ENCODE measurements at places on chromosomes 11 and 22.
A peak's percentile ranks its signal among the peaks of the same experiment; 100 is the strongest.

DNA sequence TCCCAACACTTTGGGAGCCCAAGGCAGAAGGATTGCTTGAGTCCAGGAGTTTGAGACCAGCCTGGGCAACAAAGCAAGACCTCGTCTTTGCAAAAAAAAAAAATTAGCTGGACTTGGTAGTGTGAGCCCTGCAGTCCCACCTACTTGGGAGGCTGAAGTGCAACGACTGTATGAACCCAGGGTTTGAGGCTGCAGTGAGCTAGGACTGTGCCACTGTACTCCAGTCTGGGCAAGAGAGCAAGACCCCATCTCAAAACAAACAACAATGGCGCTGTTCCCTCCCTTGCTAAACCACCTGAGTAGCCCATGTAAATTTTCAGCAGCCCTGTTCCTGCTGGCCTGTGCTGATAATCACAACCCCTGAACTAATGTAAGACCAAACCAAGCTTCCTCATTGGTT, 3.1 kb downstream of the LAMTOR1 start:
- peaks cover 52% of the 10 kb centered on the region for H3K36me3 ChIP-seq
- no peaks in the 10 kb centered on the region for H3K27me3 ChIP-seq
- H3K27ac ChIP-seq, result peak overlapping the region; percentile 71
- DNase-seq, result no peak

DNA sequence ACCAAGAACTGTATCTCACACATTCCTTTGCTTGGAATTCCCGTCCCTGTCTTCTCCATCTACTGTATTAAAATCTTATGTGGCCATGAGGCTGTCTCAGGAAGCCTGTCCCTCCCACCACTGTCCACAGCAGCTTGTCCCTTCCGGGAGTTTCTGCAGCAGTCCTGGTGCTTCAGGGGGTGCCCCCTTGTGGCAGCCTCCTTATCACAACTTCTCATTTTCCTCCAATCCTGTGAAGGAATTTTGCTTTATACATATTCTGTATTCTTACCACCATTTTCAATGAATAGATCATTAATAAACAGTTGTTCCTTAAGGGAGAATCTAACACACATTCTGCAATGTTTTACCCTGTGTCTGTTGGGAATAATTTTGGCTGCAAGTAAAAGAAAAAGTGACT, 220.4 kb upstream of the RAG2 start:
- no peaks in the 10 kb centered on the region for H3K4me1 ChIP-seq
- H3K27ac ChIP-seq, result no peak overlapping the region
- DNase-seq, result no peak
- no peak overlapping the region for H3K4me3 ChIP-seq
- H3K27me3 ChIP-seq, result no peaks in the 10 kb centered on the region
- no peaks in the 10 kb centered on the region for H3K36me3 ChIP-seq

- peaks cover 3% of the 10 kb centered on the region for H3K36me3 ChIP-seq
- no peak for DNase-seq
- no peak overlapping the region for H3K27ac ChIP-seq
- H3K4me1 ChIP-seq, result no peaks in the 10 kb centered on the region
Observed at GRCh38 chr11:94832604-94833235, 64.6 kb downstream of the AMOTL1 start.

- no peak overlapping the region for H3K27ac ChIP-seq
- peaks cover 18% of the 10 kb centered on the region for H3K4me1 ChIP-seq
- no peak overlapping the region for H3K4me3 ChIP-seq
Observed at GRCh38 chr11:6530848-6531247, 33.8 kb downstream of the DNHD1 start.

DNA sequence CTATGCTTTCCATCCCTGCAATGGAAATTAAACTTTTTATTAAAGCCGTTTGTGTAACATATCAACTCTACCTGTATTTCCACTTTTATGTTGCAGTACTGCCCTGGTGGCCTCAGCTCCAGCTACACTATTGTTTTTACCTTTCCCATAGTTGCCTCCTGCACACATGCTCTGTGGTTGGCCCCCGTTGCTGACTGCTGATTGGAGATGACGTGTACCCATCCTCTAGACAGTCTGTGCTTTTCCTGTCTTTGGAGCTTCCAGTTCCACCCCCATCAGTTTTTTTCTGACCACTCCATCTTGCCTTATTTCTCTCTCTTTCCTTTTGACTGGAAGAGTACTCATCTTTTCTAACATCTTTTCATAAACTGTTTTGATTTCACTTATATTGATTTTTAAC, 123.8 kb downstream of the TEAD1 start:
- no peak overlapping the region for H3K4me3 ChIP-seq
- H3K4me1 ChIP-seq, result no peaks in the 10 kb centered on the region
- no peak overlapping the region for H3K27ac ChIP-seq
- DNase-seq, result no peak

- no peaks in the 10 kb centered on the region for H3K36me3 ChIP-seq
- no peak for DNase-seq
- H3K27me3 ChIP-seq, result no peaks in the 10 kb centered on the region
- no peaks in the 10 kb centered on the region for H3K4me1 ChIP-seq
Observed at GRCh38 chr11:15970506-15971214, 385.7 kb downstream of the SOX6 start.

- H3K4me3 ChIP-seq, result no peak overlapping the region
- H3K36me3 ChIP-seq, result no peaks in the 10 kb centered on the region
- H3K4me1 ChIP-seq, result no peaks in the 10 kb centered on the region
- DNase-seq, result no peak
Observed at GRCh38 chr11:44923115-44923514, 27.6 kb downstream of the TP53I11 start.

GRCh38 chr11:22879630-22880029, 19.4 kb upstream of the CCDC179 start:
- no peak overlapping the region for H3K27ac ChIP-seq
- H3K4me1 ChIP-seq, result no peaks in the 10 kb centered on the region
- no peaks in the 10 kb centered on the region for H3K27me3 ChIP-seq
- no peak overlapping the region for H3K4me3 ChIP-seq

GRCh38 chr22:45083659-45084305, 74.0 kb upstream of the PHF21B start:
- no peaks in the 10 kb centered on the region for H3K36me3 ChIP-seq
- H3K4me3 ChIP-seq, result no peak overlapping the region
- H3K4me1 ChIP-seq, result peaks cover 5% of the 10 kb centered on the region
- no peak for DNase-seq
- peaks cover 3% of the 10 kb centered on the region for H3K27me3 ChIP-seq
- no peak overlapping the region for H3K27ac ChIP-seq

DNA sequence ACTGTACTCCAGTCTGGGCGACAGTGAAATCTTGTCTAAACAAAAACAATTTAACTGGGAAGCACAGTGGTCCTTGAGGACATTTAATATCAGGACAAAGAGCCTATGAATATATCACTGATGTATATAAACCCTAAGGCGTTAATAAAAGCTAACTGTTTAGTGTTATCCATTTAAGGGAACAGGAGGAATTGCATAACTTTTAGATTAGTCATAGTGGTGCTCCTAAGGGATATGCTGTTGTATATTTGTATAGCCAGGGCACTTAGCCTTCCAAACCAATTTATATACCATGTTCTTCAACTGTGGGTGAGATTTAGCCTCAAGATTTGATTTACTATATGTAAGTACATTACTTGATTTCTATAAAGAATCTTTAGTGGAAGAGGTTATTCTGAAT, 3.0 kb upstream of the CHEK1 start:
- no peak overlapping the region for H3K27ac ChIP-seq
- H3K4me3 ChIP-seq, result no peak overlapping the region
- peaks cover 21% of the 10 kb centered on the region for H3K4me1 ChIP-seq
- DNase-seq, result no peak
- H3K36me3 ChIP-seq, result peaks cover 37% of the 10 kb centered on the region
- H3K27me3 ChIP-seq, result no peaks in the 10 kb centered on the region

GRCh38 chr11:45210846-45211245, 64.4 kb downstream of the PRDM11 start:
- H3K4me1 ChIP-seq, result peaks cover 11% of the 10 kb centered on the region
- H3K27ac ChIP-seq, result no peak overlapping the region
- H3K4me3 ChIP-seq, result no peak overlapping the region
- DNase-seq, result no peak

DNA sequence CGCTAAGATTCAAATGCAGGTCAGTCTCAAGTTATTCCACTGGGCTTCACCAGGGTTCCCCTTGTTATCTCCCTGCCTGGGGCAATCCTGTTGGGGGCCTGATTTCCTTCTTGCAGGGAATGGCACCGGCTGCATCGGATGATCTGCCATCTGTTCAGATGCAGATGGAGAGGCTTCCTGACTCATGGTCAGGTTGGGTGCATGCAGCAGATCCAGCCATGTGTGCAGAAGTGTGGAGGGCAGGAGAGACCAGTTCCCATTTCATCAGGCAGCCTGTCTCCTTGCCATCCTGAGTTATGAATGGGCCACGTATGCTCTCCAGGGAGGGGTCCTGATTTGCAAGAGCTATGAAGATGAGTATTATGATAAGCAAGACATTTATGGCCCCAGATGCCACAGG, 161.2 kb upstream of the PLET1 start:
- H3K27me3 ChIP-seq, result peaks cover 12% of the 10 kb centered on the region
- DNase-seq, result no peak
- no peak overlapping the region for H3K4me3 ChIP-seq
- no peak overlapping the region for H3K27ac ChIP-seq
- H3K4me1 ChIP-seq, result peaks cover 5% of the 10 kb centered on the region
- no peaks in the 10 kb centered on the region for H3K36me3 ChIP-seq

DNA sequence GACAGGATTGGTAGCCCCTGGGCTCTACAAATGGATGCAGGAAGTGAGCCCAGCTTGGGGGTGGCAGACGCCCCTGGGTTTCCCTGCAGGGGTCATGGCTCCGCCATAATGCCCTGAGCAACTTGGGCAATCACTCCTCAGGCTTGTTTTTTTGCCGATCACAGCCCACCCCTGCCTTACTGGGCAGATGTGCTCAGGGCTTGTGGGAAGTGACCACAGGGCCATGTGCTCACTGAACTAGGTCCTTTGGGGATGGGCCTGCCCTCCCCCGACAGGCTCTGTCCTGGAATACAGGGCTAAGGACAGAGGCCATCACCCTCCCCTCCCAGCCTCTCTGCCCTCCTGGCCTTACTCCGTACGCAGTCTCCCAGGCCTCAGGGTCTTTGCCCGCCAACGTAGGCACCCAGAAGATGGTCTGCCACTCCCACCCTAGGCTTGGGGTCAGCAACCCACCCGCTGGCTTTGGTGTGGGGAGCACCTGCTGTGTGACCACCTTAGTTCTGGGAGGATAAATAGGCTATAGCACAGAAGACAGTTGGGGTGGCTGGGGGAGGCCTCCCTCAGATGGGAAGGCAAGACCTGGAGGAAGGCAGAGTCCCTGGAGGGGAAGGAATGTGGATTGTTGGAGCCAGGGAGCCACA, 3.8 kb downstream of the RPLP2 start:
- no peak for DNase-seq
- H3K36me3 ChIP-seq, result peaks cover 23% of the 10 kb centered on the region
- no peak overlapping the region for H3K4me3 ChIP-seq
- peaks cover 31% of the 10 kb centered on the region for H3K4me1 ChIP-seq
- no peak overlapping the region for H3K27ac ChIP-seq
- H3K27me3 ChIP-seq, result no peaks in the 10 kb centered on the region

- H3K27me3 ChIP-seq, result peaks cover 28% of the 10 kb centered on the region
- H3K4me1 ChIP-seq, result peaks cover 10% of the 10 kb centered on the region
- H3K27ac ChIP-seq, result no peak overlapping the region
- no peak for DNase-seq
- H3K36me3 ChIP-seq, result no peaks in the 10 kb centered on the region
Observed at GRCh38 chr11:60607483-60607882, 91.9 kb upstream of the MS4A8 start.

GRCh38 chr11:103241574-103241973, 132.3 kb downstream of the DYNC2H1 start:
- no peak overlapping the region for H3K27ac ChIP-seq
- no peaks in the 10 kb centered on the region for H3K4me1 ChIP-seq
- no peaks in the 10 kb centered on the region for H3K27me3 ChIP-seq
- no peak for DNase-seq
- no peak overlapping the region for H3K4me3 ChIP-seq

DNA sequence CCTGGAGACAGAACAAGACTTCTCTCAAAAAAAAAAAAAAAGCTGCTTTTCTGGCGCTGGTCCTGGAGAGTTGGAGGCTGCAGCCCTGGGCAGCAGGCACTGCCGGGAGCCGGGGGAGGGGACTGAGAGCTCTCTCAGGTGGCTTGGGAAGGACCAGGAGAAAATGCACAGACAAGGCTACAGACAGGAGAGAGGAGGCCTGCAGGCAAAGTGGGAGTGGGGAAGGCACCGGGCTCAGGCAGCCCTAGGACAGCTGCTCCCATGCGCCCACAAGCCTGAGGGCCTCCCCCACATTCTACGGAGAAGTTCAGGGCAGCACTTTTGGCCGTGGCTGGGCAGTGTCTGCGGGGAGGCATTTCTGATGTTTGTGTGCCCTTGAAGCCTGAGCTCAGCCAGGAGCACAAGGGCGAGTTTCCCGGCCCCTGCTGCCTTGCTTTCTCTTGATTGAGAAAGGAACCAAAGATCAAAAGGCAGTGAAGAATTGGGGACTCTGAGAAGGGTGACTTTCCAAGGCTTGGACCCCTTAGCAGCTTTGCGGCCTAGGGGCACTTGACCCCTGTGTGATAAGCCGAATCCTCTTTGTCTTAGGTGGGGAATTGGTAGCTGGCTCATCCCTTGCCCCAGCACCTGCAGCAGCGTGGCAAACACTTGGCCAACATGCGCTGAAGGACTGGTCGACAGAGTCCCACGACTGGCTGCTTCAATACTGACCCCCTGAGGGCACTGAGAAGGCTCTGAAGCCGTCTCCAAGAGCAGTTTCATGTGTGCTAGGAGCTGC, 35.3 kb downstream of the PPM1F start:
- DNase-seq, result no peak
- H3K4me3 ChIP-seq, result no peak overlapping the region
- H3K27me3 ChIP-seq, result no peaks in the 10 kb centered on the region
- H3K36me3 ChIP-seq, result no peaks in the 10 kb centered on the region

DNA sequence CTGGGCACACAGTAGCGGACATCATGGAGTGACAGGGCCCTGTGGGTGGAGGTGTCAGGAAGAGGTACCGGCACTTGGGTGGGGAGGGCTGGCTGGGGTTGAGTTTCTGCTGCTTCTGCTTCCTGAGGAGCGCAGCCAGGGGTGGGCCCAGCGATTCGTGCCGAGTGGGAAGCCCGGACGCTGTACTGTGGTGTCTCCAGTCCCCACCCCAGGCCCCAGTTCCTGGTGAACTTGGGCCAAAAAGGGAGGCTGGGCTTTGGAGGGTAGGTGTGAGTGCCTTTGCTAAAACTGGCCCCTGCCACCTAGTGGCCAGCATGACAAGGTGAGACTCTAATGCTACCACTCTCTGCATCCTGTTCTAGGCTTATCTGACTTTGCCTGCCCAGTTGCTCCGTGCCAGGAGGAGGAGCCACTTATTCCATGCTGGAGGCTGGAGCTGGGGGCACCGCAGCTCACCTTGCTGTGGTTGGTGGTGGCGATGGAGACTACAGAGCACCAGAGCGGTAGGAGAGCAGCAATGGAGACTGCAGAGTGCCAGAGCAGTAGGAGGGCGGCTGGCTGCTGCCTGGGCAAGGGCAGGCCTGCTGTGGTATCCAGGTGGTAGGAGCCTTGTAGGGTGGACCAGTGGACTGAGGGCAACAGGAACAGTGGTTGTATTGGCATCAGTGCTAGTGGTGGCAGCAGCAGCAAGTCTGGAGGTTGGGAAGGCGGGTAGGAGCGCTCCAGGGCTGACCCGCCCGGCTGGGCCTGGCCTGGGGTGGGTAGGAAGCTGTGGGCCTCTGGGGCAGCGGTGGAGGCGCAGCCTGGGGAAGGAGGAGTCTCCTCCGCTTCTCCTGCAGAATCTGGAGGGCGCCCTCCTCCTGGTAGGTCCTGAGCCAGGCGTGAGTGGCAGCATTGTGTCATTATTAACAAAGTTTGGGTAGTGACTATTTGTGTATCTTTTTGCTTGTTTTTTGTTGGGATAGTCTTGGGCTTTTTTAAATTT, 2.2 kb upstream of the RFPL2 start:
- DNase-seq, result peak; percentile 46
- peaks cover 19% of the 10 kb centered on the region for H3K27me3 ChIP-seq
- H3K27ac ChIP-seq, result peak overlapping the region; percentile 56
- peaks cover 33% of the 10 kb centered on the region for H3K4me1 ChIP-seq

- no peaks in the 10 kb centered on the region for H3K27me3 ChIP-seq
- peak overlapping the region; percentile 96 for H3K27ac ChIP-seq
- peaks cover 83% of the 10 kb centered on the region for H3K36me3 ChIP-seq
Observed at GRCh38 chr11:35166369-35167360, 27.7 kb downstream of the CD44 start.
